ENCODE measurements at places on chromosomes 16 and 17.

DNA sequence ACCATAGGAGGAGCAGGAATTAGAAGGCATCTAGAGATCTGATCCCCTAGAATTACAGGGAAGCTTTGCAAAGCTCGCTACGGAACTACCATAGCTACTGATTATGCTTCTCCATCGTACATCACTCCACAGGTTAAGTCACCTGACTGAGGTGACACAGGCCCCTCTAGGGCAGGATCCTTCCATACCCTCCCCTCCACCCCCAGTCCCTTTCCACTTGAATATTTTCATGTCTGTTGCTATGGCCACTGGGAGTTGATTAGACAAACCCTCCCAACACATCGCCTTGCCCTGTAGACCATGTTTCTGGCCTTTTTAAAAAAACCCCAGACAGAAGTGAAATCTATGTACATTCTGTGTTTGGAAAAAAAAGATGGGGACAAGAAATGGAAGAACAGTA is 287.1 kb downstream of the SOX9 start:
- no peak for DNase-seq

GRCh38 chr16:637081-638018 is 1.2 kb upstream of the METTL26 start:
- no peak for DNase-seq

DNA sequence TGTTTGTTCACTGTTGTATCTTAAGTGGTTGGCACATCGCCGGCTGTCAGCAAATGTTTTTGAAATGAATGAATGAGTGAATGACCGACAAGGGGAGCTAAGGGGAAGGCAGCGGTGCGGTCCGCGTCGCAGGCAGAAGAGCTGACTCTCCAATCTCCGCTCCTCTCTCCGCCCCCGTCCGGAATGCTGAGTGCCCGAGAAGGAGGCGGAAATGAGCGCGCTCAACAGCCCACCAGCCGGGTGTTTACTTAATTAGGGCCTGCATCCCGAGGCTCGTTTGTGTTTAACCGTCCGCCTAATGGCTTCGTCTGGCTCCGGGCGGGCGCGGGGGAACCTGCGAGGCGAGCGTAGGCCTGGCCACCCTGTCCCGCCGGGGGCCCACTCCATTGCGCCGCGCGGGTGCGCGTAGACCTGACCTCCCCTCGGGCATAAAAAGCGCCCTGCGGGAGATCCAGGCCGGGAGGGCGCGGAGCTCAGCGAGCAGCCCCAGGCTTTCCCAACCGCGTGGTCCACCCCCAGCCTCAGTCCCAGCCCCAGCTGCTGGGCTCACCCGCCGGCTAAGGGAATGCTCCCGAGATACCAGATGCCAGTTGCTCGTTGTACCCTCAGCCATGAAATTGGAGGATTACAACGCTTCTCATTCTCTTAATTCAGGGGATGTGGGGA is 2.5 kb upstream of the CDH3 start:
- DNase-seq, result peak; percentile 36

- no peak for DNase-seq
Observed at GRCh38 chr17:60524463-60525327, 1.3 kb downstream of the APPBP2 start.

- no peak for DNase-seq
Observed at GRCh38 chr16:29674188-29674587, 4.8 kb upstream of the QPRT start.

DNA sequence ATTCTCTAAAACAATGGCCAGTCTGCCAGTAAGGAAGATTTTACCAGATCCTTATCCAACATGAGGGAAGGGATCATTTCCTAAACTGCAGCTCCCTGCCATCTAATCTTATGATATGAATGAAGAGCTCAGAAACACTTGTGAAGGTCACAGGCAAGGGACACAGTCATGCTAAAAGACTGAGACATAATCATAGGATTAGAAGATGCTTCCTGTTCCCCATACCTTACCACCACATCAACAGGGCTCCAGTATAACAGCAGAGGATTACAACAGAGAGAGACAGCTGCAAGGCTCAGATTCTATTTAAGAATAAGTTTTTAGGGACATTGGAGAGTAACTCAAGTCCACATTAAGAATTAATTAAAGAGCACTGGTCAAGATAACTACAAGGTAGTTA is 93.3 kb downstream of the BRIP1 start:
- no peak for DNase-seq

GRCh38 chr17:77526259-77526711 is 385.5 kb downstream of the SEC14L1 start:
- DNase-seq, result no peak

- no peak for DNase-seq
Observed at GRCh38 chr17:79339321-79339720, 264.7 kb downstream of the ENGASE start.

- DNase-seq, result no peak
Observed at GRCh38 chr16:89899879-89900481, 18.7 kb upstream of the MC1R start.

DNA sequence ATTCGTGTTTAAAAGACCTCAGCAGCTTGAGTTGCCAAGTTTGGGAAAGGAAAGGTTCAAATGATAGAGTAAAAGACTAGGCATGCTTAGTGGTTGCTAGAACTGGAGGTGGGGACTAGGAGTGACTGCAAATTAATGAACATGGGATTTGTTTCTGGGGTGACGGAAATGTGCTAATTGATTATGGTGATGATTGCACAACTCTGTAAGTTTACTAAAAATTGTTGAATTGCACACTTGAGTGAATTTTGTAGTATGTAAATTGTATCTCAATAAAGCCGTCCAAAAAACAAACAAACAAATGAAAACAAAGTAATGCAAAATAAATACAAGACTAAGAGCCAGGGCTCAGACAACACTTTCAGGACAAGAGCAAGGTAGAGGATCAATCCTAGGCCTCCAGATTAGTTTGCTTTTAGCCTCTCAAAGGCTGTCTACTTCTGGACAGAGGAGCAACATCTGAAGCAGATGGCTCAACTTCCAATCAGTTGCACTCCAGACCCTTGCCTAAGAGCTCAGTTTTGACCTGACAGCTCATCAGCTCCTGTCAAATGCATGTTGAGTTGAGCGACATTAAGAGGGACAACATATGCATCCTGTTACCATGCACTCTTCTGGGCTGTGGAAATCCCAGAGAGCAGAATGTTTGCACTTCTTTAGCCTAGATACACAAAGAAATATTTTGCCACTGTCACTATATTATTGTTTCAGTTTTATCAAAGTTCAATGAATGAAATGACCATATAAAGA is 111.2 kb upstream of the ASIC2 start:
- no peak for DNase-seq

GRCh38 chr17:51645056-51645455 is 384.7 kb downstream of the UTP18 start:
- DNase-seq, result no peak

DNA sequence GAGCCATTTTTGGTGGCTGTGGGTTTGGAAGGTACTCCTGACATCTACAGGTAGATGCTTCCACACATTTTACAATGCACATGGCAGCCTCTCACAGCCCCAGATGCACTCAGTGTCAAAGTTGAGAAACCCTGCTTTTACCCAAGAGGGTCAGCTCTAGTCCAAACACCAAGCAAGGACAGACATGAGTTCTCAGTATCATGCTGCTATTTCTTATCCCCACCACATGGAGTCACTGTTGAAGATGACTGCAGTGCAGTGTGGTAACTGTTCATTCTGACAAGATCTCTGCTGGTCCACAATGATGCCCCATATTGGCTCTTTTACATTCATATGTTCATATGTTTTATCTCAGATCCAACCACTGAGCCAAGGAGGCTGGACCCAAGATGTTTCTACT is 50.5 kb upstream of the SALL1 start:
- DNase-seq, result no peak

GRCh38 chr16:56589141-56590039 is at the start of gene MT3:
MT3 (plus strand) TSS chr16:56589528; CDS start chr16:56589591, 63 bp downstream.
- DNase-seq, result peak; percentile 56

GRCh38 chr17:8463099-8463498 is 27.4 kb downstream of the NDEL1 start:
- DNase-seq, result no peak

GRCh38 chr17:82282239-82283207 is 9.0 kb upstream of the CSNK1D start:
- no peak for DNase-seq

DNA sequence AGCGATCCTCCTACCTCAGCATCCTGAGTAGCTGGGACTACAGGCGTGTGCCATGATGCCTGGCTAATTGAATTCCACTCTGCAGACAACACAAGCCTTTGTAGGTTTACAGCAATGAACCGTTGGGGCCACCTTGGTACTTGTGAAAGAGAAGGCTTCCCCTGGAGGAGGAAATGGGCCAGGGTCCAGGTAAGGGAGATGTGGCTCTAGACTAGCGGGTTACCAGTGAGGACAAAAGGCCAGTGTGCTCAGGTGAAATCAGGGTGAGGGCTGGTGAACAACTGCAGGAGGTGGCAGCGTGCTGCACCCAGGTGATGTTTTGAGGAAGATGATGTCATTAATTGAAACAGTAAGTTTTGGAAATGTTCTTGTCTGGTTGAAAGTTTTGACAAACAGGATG is 6.7 kb downstream of the SDR42E1 start:
- no peak for DNase-seq

DNA sequence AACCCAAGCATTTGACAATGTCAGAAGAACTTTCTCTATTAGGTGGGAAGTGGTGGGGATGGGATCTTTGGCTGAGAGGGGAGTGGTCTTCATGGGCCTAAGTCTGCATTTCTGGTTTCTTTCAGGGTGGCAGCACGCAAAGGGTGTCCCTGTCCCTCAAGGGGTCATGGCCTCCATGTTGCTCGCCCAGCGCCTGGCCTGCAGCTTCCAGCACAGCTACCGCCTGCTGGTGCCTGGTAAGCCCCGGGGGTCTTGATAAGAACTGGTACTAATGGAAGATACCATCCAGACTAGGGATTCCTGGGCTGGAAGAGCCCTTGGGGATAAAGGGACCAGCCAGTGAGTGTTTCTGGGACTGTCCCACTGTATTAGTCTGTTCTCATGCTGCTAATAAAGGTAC is 61.2 kb downstream of the ABAT start:
- DNase-seq, result no peak

GRCh38 chr16:78606545-78606944 is 507.1 kb downstream of the WWOX start:
- no peak for DNase-seq

DNA sequence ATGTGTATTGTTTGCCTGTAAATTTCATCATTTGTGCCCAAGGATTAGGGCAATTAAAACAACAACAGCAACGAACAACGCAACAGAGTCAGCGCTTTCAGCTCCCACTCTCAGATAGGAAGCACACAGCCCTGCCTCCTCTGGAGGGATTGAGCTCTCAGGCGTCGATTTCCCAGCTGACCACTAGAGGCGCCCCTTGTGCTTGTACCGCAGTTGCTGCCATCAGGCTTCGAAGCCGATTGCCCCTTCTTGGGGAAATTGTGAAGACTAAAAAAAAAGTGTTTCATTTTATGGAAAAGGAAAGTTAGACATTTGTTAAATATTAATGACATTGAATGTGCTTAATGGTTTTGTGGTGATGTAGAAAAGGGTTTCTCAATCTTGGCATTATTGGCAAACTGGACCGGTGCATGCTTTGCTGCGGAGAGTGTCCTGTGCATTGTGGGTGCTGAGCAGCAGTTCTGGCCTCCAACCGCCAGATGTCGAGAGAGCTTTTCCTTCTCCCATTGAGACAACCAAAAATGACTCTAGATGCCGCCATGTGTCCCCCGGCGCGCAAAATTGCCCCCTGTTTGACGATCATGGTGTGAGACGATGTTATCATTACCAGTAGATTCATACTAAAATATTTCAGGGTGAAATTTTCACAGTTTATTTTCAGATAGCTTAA is 650.4 kb upstream of the RBFOX1 start:
- DNase-seq, result no peak

DNA sequence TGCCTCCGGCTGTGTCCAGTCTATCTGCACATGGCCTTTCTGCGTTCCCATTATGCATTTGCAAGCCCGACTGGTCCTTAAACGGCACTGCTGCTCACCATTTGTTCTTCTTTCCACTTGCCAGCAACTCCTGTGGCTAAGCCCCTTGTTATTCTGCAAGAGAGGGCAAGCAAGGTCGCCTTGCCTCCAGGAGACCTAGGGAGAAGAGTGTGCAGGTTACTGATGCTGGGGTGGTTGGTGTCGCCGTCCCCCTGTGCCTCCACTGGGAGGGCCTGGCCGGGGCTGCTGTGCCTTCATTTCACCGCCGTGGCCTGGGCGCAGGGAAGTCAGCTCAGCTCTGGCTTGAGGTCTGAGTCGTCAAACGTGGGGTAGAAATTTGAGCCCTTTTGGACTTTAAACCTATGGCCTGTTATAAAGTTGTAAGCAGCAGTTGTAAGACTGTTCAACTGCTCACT is 12.7 kb downstream of the SLC6A4 start:
- no peak for DNase-seq

GRCh38 chr17:29123111-29123510 is 57.1 kb downstream of the MYO18A start:
- DNase-seq, result no peak

DNA sequence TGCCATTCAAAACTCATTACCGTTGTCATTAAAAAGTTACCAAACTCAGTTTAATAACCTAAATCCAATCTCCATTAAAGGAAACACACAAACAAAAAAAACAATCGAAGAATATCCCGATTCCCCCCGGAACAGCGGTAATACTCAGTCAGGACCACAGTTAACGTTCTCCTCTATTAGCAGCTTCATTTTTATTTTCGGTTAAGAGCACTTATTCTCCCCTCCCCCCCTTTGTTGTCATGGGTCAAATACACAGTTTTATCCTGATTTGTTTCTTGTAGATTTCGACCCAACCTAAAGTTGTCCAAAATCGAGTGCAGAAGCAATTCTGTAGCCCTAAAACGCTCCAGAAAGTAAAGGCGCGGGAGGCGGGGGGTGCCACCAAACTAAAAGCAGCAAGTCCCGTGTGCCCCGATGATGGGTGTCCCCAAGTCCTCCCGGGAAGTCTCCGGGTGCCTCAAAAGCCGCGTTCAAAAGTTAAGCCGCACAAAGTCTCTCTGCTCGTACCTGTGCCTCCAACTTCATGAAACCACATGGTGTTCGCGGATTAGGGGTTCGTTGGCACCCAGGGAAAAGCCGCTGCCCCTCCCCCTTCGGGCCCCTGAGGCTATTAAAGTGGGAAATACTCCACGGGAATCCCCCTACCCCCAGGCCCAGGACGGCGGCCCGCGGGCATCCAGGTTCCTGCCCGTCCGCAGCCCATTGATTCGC is 996 bp downstream of the SUMO2 start:
- DNase-seq, result no peak

- DNase-seq, result no peak
Observed at GRCh38 chr17:45230410-45230786, 8.7 kb downstream of the FMNL1 start.

DNA sequence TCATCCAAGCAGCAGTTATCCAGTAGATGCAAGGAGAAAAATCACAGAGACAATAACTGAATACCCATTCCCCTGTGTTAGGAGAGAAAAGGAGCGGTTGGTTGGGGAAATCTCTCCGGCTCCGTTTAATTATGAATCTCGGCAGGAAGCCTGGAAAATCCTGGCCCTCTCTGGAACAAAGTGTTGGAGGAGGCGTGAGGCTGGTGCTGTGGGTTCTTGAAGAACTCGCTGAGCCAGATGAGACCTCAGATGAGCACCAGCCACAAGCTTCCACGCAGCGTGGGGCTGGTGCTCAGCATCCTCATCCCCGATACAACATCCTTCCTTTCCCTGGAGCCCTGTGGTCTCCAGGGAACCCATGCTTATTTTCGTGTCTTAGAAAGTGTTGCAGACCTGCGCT is 39.7 kb downstream of the CACNG4 start:
- DNase-seq, result no peak
